ENCODE measurements at places on chromosomes 12 and 14.

DNA sequence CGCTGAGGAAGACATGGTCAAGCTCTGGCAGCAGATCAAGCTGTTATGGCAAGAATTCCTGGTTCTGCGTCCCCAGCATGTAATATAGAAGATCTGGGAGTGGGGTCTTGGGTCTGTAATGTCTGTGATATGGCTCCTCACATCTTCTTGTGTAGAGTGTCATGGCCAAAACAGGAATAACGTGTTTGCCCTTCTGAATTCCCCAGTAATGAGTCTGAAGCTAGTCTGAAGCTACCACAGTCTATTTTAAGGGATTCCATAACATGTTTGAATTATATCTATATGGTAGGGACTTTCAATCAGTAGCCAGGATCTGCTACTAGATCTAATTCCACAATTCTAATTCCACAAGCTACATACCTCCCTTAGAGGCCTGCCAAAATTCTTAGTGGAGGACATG lies 31.4 kb upstream of the SOX5 start:
- DNase-seq = no peak

DNA sequence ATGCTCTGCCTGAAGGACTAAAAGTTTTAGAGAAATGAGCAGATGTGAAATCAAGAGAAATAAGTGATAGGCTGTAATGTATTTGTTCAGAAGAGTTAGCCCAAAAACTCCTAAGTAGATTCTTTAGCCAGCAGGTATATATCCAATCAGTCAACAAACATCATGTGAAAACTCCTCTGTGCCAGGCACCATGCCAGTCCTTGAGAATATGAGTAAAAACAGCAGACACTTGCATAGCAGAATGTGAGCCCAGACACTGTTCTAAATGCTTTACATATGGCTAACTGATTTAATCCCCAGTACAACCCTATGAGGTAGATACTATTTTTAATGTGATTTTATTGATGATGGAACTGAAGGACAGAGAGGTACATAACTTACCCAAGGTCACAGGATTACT lies 329.8 kb downstream of the PAWR start:
- no peak for DNase-seq

GRCh38 chr14:59739794-59740193 lies 130.8 kb downstream of the RTN1 start:
- no peak for DNase-seq

DNA sequence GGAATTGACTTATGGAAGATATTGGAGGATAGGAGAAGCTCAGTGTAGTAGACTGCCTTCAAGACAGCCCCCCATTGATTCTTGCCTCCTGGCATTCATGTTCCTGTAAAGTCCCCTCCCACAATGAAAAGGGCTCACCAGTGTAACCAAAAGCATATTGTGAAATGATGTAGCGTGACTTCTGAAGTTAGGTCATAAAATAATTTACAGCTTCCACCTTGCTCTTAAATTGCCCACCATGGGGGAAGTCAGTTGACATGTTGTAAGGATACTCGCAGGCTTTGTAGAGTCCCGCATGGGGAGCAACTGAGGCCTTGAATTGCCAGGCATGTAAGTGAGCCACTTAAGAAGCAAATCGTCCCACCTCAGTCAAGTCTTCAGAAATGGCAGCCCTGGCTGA lies 25.1 kb downstream of the GTSF1 start:
- DNase-seq = no peak

GRCh38 chr12:70508178-70508577 lies 129.1 kb downstream of the PTPRB start:
- no peak for DNase-seq

DNA sequence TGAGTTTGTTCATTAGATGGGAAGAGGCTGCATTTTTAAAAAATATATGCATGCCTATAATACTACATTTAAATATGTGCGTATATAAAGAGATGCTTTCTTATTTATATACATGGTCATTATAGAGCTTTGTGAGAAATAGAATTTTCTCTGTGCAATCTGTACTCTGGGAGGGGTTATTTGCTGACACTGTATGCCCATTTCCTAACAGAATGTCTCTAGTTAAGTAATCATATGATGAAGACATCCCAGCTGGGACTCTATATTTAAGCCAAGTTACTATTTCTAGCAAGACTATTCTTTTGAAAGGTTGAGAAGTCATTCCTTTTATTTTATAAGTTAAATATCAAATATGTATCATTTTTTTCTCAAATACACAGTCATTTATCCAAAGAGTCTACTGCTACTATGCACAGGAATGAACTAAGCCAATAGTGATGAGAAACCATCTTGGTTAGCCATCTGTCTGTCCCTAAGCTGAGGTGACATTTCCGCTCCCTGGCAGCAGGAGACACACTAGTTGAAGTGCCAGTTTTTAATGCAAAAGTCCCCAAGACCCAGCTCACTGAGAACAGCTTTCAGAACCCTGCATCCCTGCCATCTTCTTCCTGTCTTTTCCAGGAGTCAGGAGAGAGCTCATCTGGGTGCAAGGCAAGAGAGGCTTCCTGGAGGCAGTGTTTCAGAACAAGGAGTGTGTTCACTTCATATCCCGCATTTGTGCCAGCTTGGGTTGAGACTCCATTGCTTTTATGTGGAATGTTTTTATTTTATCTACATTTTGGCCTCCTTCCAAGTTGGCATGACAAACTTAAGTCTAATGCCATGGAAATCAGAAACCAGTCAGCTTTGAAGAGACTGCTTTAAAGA lies 69.5 kb downstream of the TMEM132C start:
- DNase-seq = no peak
